Activated CD4-positive, alpha-beta T cell treated with anti-CD3 and anti-CD28 coated beads, Interleukin-2, amount 10 ng/mL, durations not matched to agents 7 days and 5 days (primary cell): ENCODE measurements at places on chromosomes 2 and 18. TPM values are rescaled to one million over a fixed set of nuclear protein-coding genes. Genes with fewer than 3 reads are reported as not detected.

DNA sequence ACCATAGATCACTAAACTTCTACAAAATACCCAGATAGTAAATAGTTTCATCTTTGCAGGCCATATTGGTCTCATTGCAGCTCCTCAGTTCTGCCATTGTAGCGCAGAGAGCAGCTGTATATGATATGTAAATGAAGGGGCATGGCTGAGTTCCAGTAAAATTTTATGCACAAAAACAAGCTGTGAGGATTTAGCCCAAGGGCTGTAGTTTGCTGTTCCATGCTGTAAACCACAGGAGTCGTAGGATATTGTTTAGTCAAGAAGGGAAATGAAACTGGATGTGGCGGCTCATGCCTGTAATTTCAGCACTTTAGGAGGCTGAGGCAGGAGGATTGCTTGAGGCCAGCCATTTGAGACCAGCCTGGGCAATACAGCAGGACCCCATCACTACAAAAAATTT, 83.0 kb downstream of the MGAT5 start:
- no peak for DNase-seq

DNA sequence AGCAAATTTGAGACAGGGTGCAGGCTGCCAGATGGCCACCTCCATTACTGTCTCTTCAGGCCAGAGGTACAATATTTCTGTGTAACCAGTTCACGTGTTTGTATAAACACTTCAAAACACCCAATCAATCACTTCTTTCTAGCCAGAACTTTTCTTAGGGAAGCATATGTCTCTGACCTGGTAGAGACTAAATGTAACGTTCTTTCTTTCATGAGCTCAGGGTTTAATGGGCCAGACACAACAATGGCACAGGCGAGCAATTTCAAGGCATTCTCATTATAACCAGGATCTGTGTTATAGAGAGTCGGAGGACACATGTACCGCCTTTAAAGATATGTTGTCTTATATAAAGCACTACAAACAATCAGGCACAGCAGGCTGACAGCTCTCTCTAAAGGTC, 1846.4 kb upstream of the PIK3C3 start:
- no peak for DNase-seq

DNA sequence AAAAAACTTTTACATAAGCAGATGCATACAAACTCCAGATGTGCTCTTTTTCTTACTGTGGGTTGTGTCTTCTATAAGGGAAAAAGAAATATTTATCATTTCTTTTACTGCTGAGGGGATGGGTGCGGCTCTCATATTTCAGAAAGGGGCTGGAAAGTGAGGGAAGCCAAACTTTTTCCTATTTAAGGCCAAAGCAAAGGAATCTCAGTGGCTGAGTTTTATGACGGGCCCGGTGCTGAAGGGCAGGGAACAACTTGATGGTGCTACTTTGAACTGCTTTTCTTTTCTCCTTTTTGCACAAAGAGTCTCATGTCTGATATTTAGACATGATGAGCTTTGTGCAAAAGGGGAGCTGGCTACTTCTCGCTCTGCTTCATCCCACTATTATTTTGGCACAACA, at the start of gene COL3A1:
Gene COL3A1 (plus strand): TSS at position 210 of the 400 bp plus-strand sequence. CDS start 117 bp downstream, at position 327.
- no peak for DNase-seq

Gene ARMC9
- 0.45 TPM for total RNA-seq

Gene PAIP2B
- total RNA-seq, result 1.9 TPM
